Parietal lobe (tissue), 2 donors: ENCODE measurements at places on chromosomes 1 and 21. TPM values are rescaled to one million over a fixed set of nuclear protein-coding genes. Genes with fewer than 3 reads are reported as not detected.

Gene DRAXIN
- 103 TPM for total RNA-seq

Gene TRAF3IP3
- not detected for total RNA-seq

Gene CHODL
- total RNA-seq: 2.8 TPM

Gene DYNLT4
- total RNA-seq: not detected

Gene DMBX1
- total RNA-seq: not detected

Gene YOD1
- 19.1 TPM for total RNA-seq

Gene NMNAT2
- total RNA-seq: 73.2 TPM

Gene ZBTB40
- 18.8 TPM for total RNA-seq

Gene KRTAP10-3
- total RNA-seq: not detected

Gene EXO1
- 5.0 TPM for total RNA-seq

Gene TTLL7
- total RNA-seq: 287 TPM

Gene RGS16
- 0.94 TPM for total RNA-seq

Gene HCRTR1
- total RNA-seq: 3.8 TPM

Gene F11R
- 18.8 TPM for total RNA-seq

Gene LCE3E
- total RNA-seq: not detected

Gene LPAR3
- total RNA-seq: not detected

Gene OR2L13
- total RNA-seq: 1.9 TPM
